Transverse colon (tissue), 4 donors: ENCODE measurements at places on chromosomes 11 and 22. TPM values are rescaled to one million over a fixed set of nuclear protein-coding genes. Genes with fewer than 3 reads are reported as not detected.

GRCh38 chr11:46982797-46983452 lies 46.4 kb downstream of the CSTPP1 start:
- H3K4me3 ChIP-seq: no peak overlapping the region
- peaks cover 24% of the 10 kb centered on the region for H3K4me1 ChIP-seq
- H3K27ac ChIP-seq: peak overlapping the region; percentile 25
- DNase-seq: no peak

The KDM4E gene
- not detected for total RNA-seq

DNA sequence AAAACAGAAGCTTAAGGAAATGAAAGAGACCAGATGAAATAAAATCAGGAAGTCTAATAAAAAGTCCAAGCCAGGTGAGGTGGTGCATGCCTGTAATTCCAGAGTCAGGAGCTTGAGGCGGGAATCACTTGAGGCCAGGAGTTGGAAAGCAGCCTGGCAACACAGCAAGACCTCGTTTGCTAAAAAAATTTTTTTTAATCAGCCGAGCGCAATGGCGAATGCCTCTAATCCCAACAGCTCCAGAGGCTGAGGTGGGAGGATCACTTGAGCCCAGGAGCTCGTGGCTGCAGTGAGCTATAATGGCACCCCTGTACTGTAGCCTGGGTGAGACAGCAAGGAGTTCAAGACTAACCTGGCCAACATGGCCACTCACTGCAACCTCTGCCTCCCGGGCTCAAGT lies 8.0 kb downstream of the RAB6A start:
- H3K27me3 ChIP-seq: no peaks in the 10 kb centered on the region
- DNase-seq: no peak
- H3K27ac ChIP-seq: no peak overlapping the region
- peaks cover 80% of the 10 kb centered on the region for H3K4me1 ChIP-seq
- no peaks in the 10 kb centered on the region for H3K36me3 ChIP-seq
- no peak overlapping the region for H3K4me3 ChIP-seq

The PLA2G3 gene
- not detected for total RNA-seq

The SLC39A13 gene
- 19.9 TPM for total RNA-seq

The C2CD2L gene
- 56.9 TPM for total RNA-seq
